ENCODE measurements at places on chromosomes 5 and 9.

GRCh38 chr9:125146247-125146646 is 2.9 kb upstream of the SCAI start:
- no peak for DNase-seq
- peaks cover 9% of the 10 kb centered on the region for H3K27me3 ChIP-seq
- H3K4me3 ChIP-seq: no peak overlapping the region
- no peak overlapping the region for H3K27ac ChIP-seq
- peaks cover 13% of the 10 kb centered on the region for H3K36me3 ChIP-seq
- peaks cover 11% of the 10 kb centered on the region for H3K4me1 ChIP-seq

- DNase-seq: no peak
- H3K4me1 ChIP-seq: no peaks in the 10 kb centered on the region
- H3K36me3 ChIP-seq: no peaks in the 10 kb centered on the region
- no peak overlapping the region for H3K27ac ChIP-seq
These were observed 225.6 kb downstream of the PCSK5 start for GRCh38 chr9:76115982-76116646.

DNA sequence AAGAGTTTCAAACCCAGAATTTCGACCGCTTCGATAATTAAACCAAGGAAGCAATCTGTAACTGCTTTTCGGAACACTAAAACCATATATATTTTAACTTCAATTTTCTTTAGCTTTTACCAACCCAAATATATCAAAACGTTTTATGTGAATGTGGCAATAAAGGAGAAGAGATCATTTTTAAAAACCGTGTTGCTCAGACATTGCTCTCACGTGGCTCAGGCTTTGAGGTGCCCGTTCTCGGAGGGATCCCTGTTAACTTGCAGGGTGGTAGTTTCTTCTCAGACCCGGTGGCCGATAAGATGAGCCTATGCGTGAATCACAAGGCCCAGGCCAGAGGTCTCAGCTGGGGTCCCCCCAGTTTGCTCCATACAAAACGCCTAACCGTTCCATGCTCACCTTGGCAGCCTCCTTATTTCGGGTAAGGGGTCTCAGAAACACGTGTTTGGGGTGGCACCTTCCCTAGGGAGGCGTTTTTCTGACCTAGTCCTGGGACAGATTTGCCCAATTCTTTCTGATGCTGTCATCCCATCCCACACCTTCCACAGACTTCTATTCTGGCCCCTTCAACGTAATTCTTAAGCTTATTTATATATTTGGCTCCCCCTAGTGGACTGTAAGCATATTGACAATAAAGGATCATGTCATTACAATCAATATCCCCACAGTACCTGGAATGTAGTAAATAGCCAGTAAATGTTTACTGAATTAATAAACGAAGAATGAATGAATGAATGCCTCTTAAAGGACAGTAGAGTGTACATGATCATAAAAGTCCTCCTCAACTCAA is 48.1 kb downstream of the THBS4 start:
- H3K4me1 ChIP-seq: peaks cover 2% of the 10 kb centered on the region
- H3K4me3 ChIP-seq: no peak overlapping the region

DNA sequence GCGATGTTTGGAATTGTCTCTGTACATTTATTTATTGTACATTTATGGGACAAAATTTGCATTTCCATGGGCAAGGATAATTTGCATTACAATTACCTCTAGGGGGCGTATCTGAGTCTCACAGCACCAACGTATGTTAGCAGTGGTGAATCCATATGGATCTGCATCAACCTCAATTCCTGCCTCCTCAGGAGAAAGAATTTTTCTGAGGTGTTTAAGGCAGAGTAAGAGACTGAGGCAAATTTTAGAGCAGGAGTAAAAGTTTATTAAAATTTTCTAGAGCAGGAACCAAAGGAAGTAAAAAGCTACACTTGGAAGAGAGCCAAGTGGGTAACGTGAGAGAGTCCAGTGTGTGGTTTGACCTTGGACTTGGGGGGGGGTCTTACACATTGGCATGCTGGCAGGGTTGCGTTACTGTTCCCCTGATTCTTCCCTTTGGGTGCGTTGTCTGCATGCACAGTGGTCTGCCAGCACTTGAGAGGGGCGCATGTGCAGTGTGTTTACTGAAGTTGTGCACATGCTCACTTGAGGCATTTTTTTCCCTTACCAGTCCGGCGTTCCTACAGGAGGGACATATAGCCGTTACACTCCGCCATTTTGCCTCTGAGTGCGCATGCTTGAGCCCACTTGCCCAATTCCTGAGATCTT is 21.0 kb upstream of the RAB14 start:
- H3K27me3 ChIP-seq: no peaks in the 10 kb centered on the region
- no peak overlapping the region for H3K27ac ChIP-seq
- DNase-seq: no peak

DNA sequence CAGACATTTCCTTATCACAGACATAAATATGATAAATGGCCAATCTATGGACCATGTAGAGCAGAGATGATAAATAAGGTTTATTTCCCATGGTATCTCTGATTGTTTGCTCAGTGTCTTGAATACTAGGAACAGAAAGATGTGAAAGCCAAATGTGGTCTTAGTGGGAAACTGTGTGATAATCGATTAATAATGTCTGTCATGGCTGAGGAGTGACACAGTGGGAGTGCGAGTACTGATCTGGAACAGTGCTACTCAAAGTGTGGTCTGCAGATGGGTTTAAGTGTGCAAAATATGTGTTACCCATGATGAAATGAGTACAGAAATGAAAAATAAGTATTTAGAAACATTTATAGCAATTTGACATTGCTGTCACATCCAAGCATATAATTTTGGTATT is 92.5 kb downstream of the PTTG1 start:
- no peaks in the 10 kb centered on the region for H3K36me3 ChIP-seq
- H3K27ac ChIP-seq: no peak overlapping the region
- H3K4me1 ChIP-seq: no peaks in the 10 kb centered on the region
- no peak for DNase-seq

GRCh38 chr9:77883846-77884771 is 147.5 kb downstream of the GNAQ start:
- H3K27ac ChIP-seq: no peak overlapping the region
- H3K4me3 ChIP-seq: no peak overlapping the region
- peaks cover 2% of the 10 kb centered on the region for H3K27me3 ChIP-seq
- peaks cover 6% of the 10 kb centered on the region for H3K4me1 ChIP-seq
- H3K36me3 ChIP-seq: no peaks in the 10 kb centered on the region

GRCh38 chr9:69221036-69221435 is 47.0 kb downstream of the TJP2 start:
- no peak for DNase-seq
- no peak overlapping the region for H3K27ac ChIP-seq
- no peaks in the 10 kb centered on the region for H3K27me3 ChIP-seq
- no peak overlapping the region for H3K4me3 ChIP-seq
- H3K4me1 ChIP-seq: peaks cover 5% of the 10 kb centered on the region
- H3K36me3 ChIP-seq: peaks cover 30% of the 10 kb centered on the region

- H3K27ac ChIP-seq: no peak overlapping the region
- no peaks in the 10 kb centered on the region for H3K36me3 ChIP-seq
These were observed 28.2 kb downstream of the ERGIC1 start for GRCh38 chr5:172862165-172862801.

- peaks cover 42% of the 10 kb centered on the region for H3K4me1 ChIP-seq
- no peak overlapping the region for H3K4me3 ChIP-seq
- no peaks in the 10 kb centered on the region for H3K36me3 ChIP-seq
These were observed 28.2 kb downstream of the YIPF5 start for GRCh38 chr5:144142139-144142823.

GRCh38 chr5:78008356-78008967 is 232.3 kb upstream of the TBCA start:
- H3K4me3 ChIP-seq: no peak overlapping the region
- H3K27me3 ChIP-seq: no peaks in the 10 kb centered on the region
- H3K27ac ChIP-seq: no peak overlapping the region
- H3K4me1 ChIP-seq: peaks cover 4% of the 10 kb centered on the region

- peaks cover 5% of the 10 kb centered on the region for H3K27me3 ChIP-seq
- H3K4me1 ChIP-seq: no peaks in the 10 kb centered on the region
- no peak overlapping the region for H3K4me3 ChIP-seq
These were observed 5.9 kb upstream of the CFAP90 start for GRCh38 chr5:7856855-7857254.

GRCh38 chr5:160805376-160805775 is 46.6 kb downstream of the ATP10B start:
- H3K36me3 ChIP-seq: no peaks in the 10 kb centered on the region
- DNase-seq: no peak
- H3K27ac ChIP-seq: no peak overlapping the region
- no peaks in the 10 kb centered on the region for H3K4me1 ChIP-seq

- peaks cover 4% of the 10 kb centered on the region for H3K36me3 ChIP-seq
- H3K4me3 ChIP-seq: no peak overlapping the region
- no peak for DNase-seq
- no peaks in the 10 kb centered on the region for H3K4me1 ChIP-seq
- no peak overlapping the region for H3K27ac ChIP-seq
- H3K27me3 ChIP-seq: no peaks in the 10 kb centered on the region
These were observed 317.9 kb upstream of the MEF2C start for GRCh38 chr5:89200899-89201298.

DNA sequence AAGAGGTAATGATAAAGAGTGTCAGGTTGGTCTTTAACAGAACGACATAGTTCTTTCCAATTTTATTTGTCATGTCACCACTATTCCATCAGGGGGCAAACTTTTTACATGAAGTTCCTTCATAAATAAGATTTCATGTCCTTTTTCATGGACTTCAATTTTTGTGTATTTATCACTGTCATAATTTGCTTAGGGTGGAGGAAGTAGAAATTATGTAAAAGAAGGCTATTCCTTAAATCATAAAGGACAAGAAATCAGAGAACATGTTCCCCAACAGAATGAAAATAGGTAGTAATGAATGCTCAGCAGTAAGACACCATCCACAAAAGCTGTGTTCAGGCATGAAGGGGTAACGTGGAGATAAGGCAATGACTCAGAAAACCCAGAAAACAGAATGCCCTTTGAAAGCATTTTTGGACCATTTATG is 72.7 kb downstream of the ZFAND5 start:
- no peak for DNase-seq
- H3K36me3 ChIP-seq: no peaks in the 10 kb centered on the region
- no peaks in the 10 kb centered on the region for H3K4me1 ChIP-seq
- no peak overlapping the region for H3K4me3 ChIP-seq
- H3K27me3 ChIP-seq: peaks cover 3% of the 10 kb centered on the region
- H3K27ac ChIP-seq: no peak overlapping the region

DNA sequence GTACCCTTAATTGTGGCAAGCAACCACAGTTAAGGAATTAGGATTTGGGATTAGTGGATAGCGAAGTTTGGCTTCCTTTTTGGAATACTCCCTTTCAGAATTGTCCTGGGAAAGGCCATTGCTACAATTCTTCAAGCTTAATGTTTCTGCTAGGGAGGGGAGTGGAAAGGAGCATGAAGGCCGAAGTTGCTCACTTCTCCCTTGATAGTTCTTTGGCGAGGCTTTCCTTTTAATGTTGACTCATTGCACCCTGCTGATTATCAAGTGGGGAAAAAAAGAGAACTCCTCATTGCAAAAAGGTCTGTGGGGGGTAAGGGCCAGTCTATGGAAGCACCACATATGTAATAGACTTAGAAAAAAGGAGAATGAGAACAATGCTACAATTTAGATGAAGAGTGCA is 30.7 kb downstream of the GRIN3A start:
- peaks cover 1% of the 10 kb centered on the region for H3K27me3 ChIP-seq
- no peak for DNase-seq
- peaks cover 18% of the 10 kb centered on the region for H3K4me1 ChIP-seq
- H3K36me3 ChIP-seq: no peaks in the 10 kb centered on the region

DNA sequence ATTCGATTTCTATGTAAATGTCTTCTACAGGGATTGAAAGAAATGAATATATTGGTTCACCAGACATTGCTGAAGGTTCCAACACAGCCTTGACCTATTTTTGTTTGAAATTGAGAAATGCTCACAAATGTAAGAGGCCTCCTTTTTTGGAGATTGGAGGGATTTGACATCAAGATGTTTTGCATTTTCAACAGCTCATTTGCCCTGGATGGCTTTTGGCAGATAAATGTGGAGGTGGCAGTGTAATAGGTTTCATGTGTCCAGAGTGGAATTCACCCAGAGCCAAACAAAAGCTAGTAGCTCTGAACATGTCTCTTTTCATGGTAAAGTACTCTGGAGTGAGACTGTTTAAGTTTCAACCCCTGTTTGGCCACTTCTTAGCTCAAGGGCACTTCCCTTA is 77.3 kb downstream of the PALM2AKAP2 start:
- H3K4me1 ChIP-seq: no peaks in the 10 kb centered on the region
- no peaks in the 10 kb centered on the region for H3K27me3 ChIP-seq
- no peak for DNase-seq
- H3K36me3 ChIP-seq: no peaks in the 10 kb centered on the region

DNA sequence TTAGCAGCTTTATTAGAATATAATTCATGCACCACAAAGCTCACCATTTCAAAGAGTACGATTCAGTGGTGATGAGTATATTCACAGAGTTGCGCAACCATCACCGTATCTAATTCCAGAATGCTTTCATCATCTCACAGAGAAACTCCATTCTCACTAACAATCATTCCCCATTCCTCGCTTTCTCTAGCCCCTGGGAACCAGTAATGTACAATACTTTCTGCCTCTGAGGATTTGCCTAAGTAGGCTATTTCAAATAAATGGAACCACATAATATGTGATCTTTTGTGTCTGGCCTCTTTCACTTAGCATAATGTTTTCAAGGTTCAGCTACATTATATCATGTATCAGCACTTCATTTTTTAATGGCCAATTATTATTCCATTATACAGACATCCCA is 145.1 kb upstream of the ADAMTS16 start:
- no peak overlapping the region for H3K27ac ChIP-seq
- H3K27me3 ChIP-seq: no peaks in the 10 kb centered on the region

- H3K4me1 ChIP-seq: peaks cover 2% of the 10 kb centered on the region
- no peaks in the 10 kb centered on the region for H3K36me3 ChIP-seq
- no peak for DNase-seq
- no peak overlapping the region for H3K27ac ChIP-seq
- H3K27me3 ChIP-seq: no peaks in the 10 kb centered on the region
These were observed 893.5 kb upstream of the EDIL3 start for GRCh38 chr5:85278193-85278592.

DNA sequence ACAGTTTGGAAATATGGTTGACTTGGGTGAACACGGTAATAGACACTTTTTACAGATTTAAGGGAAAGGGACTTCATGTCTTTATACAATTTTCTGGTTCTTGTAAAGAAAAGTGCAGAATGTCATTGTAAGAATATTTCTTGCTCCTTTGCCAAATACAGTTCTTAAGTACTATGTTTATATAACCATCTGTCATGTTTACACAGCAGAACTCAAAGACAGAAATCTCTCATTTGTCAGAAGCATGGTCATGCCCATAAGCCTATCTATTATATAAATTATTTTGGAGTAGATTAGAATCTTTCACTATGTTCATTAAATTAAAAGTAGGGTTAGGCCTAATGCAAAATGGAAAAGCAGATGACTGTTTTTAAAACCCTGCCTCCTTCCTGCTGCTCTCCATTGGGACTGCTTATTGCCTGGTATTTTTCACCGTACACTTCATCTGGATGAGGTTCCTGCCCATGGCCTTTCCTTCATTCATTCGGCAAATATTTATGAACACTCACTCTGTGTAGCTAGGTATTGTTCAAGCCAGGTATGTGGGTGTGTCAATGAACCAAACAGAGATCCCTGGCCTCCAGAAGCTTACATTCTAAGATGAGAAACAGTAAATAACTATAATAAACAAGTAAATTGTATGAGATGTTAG is 558.1 kb downstream of the NR2F1-AS1 start:
- H3K27ac ChIP-seq: no peak overlapping the region
- no peak for DNase-seq
- no peaks in the 10 kb centered on the region for H3K36me3 ChIP-seq
- no peak overlapping the region for H3K4me3 ChIP-seq

- H3K4me3 ChIP-seq: no peak overlapping the region
- H3K27ac ChIP-seq: no peak overlapping the region
- DNase-seq: no peak
- H3K4me1 ChIP-seq: no peaks in the 10 kb centered on the region
- peaks cover 2% of the 10 kb centered on the region for H3K27me3 ChIP-seq
These were observed 211.8 kb upstream of the RASEF start for GRCh38 chr9:83274787-83275186.

GRCh38 chr5:45335978-45336377 is 360.2 kb downstream of the HCN1 start:
- DNase-seq: no peak
- no peaks in the 10 kb centered on the region for H3K4me1 ChIP-seq
- no peaks in the 10 kb centered on the region for H3K36me3 ChIP-seq
